ENCODE measurements at places on chromosomes 1 and 21.

DNA sequence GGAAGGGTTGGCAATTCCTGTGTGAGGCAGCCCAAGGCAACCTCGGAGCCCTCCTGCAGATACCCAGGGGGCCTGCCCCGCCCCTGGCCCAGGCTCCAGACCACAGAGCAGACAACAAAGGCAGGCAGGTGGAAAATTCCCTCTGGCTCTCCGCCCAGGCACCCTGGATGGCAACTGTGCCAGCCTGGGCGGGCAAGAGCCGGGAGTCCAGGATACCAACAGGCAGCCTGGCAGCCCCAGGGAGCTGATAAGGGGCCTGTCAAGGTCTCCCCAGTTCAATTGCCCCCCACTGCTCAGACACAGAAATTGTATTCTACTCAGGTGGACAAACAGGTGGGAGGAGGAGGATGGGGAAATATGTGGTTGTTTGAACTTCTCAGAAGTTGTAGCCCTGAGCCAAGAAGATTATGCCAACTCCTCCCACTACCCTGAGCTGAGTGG, 15.4 kb upstream of the GPR37L1 start:
- peak; percentile 42 for DNase-seq

GRCh38 chr1:19219451-19219850, 9.4 kb upstream of the UBR4 start:
- DNase-seq, result no peak

DNA sequence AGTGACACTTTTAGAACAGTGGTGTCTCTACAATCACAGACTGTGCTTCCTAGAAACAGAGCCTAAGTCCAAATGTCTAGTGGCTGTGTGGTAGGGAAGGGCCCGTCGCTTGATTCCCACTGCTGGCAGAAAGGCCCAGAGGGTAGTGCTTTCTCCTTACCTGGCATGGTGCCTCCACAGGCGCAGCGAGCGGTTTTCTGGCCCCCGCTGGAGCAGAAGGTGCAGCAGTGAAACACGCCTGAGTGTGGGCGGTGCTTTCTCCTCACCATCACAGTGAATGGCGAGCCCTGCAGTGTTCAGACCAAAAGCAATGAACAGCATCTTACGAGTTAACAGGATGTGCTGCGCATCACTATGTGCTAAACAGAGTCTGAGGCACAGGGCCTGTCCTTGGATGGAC, 8.3 kb downstream of the TRIM45 start:
- no peak for DNase-seq

DNA sequence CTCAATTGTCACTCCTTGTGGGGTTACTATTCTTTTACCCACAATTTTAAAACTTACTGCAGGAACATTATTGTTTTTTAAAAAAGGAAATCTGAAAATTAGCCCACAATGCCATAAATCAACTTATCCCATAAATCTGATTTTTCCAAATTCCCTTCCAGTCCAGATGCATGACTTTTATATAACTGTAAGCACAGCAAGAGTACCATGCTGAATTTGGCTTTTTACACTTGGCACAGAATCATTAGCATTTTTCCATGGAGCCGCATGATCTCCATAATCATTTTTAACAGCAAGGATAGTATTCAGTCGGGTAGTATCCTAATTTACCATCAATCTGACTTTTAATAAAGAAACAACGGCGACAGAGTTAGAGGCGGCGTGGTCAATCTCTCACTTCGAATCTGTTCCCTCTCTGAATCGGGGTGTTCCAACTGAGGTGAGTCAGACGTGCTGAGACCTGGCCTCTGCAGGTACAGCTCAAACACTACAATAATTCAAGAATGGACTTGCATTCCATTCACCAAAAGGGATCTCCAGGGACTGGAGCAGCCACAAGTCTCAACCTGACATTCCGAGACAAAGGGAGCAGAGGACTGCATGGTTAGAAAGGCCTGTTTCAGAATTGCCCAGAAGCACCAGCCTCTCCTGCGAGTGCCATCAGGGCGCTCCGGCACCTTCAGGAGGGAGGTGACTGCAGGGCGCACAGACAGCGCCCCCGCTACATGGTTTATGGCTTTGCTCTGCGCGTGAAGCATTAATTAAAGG, 48.9 kb downstream of the SLC66A1 start:
- no peak for DNase-seq

DNA sequence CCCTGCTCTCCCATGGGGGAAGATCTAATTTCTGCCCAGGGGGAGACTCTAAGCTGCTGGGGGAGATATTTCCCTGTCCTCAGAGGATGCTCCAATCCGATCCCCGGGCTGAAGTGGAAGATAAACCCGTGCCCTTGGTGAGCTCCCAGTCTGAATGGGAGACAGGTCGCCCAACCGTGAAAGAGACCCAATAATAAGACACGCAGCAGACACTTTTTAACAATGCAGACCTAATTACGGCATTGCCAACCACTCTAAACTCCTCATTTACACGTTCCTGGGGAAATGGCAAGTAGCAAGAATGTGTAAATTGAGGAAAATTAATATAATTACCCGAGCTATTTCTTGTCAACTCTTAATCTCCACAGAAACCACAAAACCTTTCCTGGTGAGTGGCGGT, 48.7 kb upstream of the ACTL8 start:
- no peak for DNase-seq

GRCh38 chr21:34625030-34625593, 10.2 kb upstream of the RCAN1 start:
- no peak for DNase-seq

DNA sequence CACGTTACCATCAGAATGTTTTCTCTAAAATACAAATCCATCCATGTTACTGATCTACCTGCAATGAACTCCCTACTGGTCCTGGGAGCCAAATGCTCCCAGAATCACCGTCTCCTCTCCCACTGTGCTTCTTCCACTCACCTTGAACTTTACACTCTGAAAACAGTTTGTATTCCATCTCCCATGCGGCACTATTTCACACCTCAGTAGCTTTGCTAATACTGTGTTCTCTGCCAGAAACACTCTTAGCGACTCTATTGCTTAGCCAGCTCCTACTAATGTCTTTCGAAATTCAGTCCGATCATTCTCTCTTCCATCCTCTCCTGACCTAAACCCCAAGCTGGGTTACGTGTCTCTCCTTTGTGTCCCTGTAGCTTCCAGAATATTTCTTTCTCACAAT, 284.4 kb upstream of the DUSP10 start:
- DNase-seq, result no peak

GRCh38 chr1:109444346-109444745, 18.1 kb upstream of the PSMA5 start:
- no peak for DNase-seq
